ENCODE measurements at places on chromosomes 1 and 21.

GRCh38 chr1:10424034-10424433 is 6.2 kb upstream of the CENPS start:
- DNase-seq = no peak

DNA sequence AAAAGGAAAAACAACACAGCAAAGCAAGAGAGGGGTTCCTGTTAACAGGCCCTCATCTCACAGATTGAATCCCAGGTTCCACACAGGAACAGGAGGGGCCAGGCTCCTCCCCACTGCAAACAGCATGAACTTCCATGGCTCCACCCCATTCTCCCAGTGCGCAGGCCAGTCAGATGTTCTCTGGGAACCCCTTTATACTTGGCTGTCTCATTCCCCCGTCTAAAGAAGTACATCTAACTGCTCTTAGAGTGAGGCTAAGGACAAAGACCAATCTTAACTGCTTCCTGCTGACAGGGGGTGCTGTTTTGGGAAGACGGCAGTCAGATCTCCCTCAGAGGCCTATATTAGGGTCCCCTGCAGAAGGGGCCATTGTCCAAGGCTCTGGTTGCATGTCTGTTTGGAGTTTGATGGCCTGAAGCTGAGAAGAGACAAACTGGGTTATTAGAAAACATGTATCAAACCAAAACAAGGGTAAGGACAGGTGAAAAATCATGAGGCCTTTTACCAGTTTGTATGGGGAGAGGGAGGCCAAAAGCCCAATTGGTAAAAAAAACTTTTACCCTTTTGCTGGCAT is 10.5 kb upstream of the NASP start:
- no peak for DNase-seq

- no peak for DNase-seq
Measured at GRCh38 chr1:2277741-2278488, 49.8 kb downstream of the SKI start.

- no peak for DNase-seq
Measured at GRCh38 chr1:85374160-85374559, 90.8 kb downstream of the DDAH1 start.

DNA sequence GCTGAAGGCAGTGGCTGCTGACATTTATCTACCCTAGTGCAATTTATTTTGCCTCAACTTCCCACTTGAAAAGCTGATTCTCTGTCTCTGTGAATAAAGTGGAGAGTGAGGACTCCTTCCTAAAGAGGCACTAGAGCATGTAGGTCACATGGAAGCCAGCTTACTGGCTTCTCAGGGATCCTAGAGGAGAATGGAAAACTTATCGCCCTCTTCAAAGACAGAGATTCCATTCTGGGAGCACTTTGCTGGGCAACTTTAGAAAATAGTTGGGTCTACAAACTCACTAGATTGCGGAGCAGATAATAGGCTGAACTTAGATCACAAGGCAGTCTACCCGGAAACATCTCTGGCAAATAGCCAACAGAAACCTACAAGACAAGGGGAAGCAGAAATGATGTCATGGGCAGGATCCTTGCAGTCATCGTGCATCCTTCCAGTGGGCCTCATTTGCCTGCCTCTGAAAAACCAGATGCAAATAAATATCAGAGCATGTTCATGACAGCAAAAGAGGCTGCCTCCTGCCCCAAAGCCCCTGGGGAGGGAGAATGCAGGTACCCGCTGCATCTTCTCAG is 104.8 kb upstream of the BARHL2 start:
- DNase-seq = no peak

DNA sequence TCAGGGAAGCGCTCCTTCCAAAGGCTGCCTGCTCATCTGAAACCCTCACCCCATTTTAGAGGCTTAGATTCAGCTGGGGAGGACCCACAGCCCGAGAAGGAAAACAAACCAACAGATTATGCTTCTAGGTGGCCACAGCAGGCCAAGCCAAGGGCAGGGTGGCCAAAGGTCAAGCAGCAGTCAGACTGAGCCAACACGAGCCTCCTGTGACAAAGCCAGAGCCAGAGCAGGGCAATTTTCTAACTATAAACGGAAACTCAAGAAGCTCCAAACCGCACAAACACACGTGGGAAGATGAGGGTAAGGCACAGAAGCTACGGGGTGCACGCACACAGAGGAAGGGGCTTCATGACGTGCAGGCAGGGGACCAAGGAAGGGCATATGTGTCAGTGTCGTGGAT is 64.1 kb downstream of the PLEKHA6 start:
- DNase-seq = no peak

- peak; percentile 35 for DNase-seq
Measured at GRCh38 chr1:224644553-224645154, 28.5 kb downstream of the CNIH3 start.

- DNase-seq = no peak
Measured at GRCh38 chr1:38128511-38128910, 81.9 kb upstream of the POU3F1 start.

DNA sequence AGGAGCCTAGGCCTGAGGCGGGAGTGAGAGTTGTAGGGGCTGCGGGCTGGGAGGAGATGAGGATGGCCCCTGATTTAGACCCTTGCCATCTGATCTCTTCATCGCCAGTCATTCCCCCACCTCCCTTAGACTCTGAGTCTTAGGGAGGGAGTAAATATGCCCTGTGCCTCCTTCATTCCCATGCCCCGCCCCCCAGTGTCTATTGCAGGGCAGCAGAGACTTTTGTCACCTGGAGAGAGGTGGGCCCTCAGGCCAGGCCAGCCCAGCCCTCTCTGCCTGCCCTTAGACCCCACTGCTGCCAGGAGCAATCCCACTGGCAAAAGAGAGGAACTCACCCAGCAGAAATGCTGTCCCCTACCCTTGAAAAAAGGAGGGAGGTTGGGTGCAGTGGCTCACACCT is 3.2 kb upstream of the MFAP2 start:
- no peak for DNase-seq

GRCh38 chr1:121522061-121522759 is 337.4 kb downstream of the SRGAP2C start:
- DNase-seq = no peak

GRCh38 chr1:15402809-15403450 is 6.8 kb upstream of the EFHD2 start:
- DNase-seq = no peak

DNA sequence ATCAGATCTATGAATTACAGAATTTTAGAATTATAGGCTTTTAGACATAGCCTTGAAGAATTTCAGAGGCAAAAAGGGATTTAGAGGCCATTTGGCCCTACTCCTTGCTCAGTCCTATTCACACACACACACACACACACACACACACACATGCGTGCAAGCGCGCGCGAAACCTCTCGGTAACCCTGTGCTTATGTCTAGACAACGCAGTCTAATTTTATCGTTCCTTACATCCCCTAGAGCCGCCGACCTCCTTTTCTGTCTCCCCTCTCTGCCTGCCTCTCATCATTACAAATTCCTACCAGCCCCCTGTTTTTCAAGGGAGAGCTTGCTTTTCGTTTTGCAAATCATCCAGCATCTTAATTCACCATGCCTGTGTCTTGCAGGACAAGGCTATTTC is 252.1 kb downstream of the FOXD2 start:
- no peak for DNase-seq

DNA sequence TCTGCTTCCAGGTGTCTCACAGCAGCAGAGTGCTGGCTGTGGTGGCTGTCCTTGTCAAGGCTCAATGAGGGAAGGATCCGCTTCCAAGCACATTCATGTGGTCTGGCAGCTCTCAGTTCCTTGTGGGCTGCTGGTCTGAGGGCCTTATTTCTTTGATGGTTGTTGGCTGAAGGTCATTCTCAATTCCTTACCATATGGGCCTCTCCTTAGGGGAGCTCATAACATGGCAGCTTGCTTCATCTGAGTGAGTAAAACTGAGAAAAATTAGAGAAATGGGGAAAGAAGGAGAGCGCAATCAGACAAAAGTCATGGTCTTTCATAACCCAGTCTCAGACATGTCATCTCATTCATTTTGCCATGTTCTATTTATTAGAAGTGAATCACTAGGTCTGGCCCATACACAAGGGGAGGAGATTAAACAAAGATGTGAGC is 81.7 kb upstream of the TSPAN2 start:
- DNase-seq = no peak
